ENCODE measurements at places on chromosomes 4 and X.

DNA sequence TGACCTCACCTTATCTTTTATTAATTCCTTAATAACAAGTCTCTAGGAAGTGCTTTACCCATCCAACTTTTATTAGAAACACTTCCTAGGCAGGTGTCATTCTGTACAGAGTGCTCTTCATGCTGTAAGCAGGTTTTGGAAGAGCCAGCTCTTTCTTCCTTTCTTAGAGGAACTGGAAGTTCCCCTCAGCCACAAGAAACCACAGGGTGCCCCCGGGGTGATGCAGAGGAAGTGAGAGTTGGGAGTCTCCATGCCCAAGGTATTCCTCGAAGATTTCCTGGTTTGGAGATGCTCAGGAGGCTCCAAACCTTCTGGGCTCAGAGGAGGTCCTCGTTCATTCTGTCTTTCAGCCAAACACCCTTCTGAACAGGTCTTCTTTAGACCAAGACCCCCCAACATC, 83.8 kb downstream of the EGF start:
- no peak for DNase-seq

DNA sequence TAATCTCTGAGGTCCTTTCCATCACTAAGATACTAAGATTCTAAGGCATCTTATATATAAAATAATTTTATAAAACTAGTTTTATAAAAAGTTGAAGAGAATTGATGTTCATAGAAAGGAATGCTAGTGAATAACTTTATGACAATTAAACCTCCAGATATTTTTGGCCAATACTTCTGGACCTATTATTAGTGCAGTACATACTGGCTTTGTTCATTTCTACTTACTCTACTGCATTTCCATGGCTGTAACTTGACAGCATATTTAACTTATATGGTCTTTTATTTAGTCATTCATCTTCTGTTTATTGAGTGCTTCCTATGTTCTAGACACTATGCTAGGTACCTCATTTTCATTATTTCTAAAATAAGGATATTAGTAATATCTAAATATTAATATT, 6.8 kb upstream of the USP53 start:
- no peak for DNase-seq

DNA sequence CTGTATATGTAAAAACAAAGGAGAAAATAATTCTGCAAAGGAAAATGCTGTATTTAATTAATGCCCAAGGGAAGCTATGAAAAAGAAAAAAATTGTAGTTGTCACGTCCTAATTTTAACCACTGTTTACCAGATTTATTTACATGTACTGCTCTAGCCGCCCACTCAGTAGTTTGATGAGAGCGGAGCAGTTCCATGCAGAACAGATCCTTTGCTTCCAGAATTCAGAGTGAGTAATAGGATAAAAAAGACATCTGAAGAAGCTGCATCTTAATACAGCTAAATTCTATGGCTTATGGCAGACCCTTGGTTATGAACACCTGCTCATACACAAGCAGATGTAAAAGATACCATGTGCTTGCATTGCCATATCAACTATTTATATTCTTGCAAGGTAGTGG, 287.0 kb downstream of the GASK1B start:
- no peak for DNase-seq

GRCh38 chr4:8280158-8280875, 10.8 kb downstream of the HTRA3 start:
- DNase-seq = no peak

DNA sequence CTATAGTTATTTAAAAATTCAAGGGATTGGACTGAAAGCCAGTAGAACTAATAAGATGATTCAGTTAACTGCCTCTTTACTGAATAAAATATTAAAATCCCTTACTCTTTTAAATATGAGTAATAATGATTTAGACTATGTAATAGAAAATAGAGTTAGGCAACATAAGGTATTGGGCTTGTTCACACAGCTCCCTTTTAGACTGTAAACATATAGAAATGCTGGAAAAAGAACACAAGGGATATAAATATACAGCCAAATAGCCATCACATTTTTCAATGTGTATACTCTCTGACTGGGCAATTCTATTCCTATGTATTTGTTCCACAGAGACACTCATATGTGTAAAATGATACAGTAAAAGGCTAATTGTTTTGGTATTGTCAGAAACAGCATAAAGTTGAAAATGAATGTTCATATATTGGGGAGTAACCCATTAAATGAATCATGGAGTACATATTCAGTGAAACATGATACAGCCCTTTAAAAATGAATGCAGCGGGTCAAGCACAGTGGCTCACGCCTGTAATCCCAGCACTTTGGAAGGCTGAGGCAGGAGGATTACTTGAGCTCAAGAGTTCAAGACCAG, 129.8 kb downstream of the TBC1D19 start:
- DNase-seq = no peak

DNA sequence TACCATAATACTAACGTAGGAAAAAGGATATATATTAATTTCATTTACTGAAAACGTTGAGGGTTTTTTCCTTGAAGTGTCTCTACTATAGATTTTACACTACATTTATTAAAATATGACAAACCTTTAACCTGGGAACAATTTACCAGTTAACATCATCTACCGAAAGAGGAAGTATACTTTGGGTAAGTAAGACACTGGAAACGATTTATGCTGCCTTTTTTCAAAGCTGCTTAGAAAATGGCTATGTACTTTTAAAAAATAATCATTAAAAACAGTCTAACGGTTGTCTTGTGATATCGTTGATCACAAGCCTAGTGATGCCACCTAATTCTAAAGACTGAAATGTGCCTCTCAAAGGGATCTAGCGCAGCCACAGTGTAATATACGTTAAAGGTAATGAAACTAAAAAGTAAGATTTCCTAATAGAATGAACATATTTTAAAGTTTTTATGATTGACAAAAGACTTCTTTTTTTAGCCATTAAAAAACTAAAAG, 50.4 kb downstream of the STX18 start:
- no peak for DNase-seq

- no peak for DNase-seq
Measured at GRCh38 chr4:186472948-186473347, 82.4 kb downstream of the MTNR1A start.

DNA sequence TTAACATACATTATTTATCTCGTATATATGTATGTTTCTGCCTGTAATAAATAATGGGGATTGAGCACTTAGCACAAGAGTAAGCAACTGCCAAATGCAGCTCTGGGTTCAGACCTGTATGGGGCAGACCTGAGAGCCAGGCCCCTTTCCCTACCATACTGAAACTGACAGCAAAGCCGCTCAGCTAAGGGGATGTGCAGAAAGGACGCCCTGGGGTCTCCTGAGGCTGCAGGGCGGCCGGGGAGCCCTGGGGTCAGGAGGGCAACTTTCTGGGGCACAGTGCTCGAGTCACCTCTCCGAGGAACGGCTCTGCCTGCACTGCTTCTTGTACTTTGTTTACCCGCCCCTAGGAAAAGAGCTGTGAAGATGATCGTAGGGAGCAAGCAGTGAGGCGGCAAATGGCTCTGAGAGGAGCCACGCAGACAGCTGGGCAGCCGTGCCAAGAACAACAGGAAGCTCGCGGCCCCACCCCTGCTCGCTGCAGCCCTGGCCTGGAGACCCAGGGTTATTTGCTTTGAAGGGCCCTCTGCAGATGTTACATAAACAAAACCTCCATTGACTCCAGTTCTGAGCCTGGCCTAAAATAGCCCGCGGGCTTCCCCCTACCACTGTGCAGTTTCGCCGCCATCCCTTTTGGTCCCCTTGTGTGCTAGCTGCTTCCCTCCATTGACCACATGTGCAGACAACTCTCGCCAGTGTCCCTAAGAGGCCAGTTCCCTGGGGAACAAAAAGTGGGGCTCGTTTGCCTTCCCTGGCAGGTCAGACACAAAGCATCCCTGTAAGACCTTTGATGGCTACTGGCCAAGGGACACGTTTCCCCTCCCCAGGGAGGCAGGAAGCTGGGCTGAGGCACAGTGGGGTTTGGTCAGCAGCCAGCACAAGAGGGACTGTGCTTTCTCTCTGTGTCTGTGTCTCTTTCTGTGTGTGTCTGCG, 111.3 kb upstream of the LNX1 start:
- no peak for DNase-seq

DNA sequence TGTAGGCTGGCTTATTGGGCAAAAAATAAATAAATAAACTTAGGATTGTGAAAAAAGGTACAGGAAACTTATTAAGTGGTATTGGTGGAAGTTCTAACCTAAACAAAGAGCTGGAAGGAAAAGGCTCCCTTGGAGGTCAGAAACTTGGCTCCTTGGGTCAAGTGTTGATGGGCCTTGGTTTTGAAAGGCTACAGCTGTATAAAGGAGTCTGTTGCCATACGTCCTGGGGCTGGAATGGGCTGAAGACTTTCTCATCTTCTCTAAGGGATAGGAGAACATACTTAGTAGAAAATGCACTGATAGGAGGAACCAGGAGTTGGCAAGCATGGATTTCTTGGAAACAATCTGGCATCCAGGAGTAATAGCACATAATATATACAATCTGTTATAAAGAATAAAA, 56.6 kb downstream of the PDLIM5 start:
- no peak for DNase-seq

- DNase-seq = no peak
Measured at GRCh38 chr4:186798951-186799659, 75.4 kb upstream of the FAT1 start.

GRCh38 chr4:73668782-73669201, 48.6 kb upstream of the RASSF6 start:
- DNase-seq = no peak

- no peak for DNase-seq
Measured at GRCh38 chr4:109067508-109068235, 234.8 kb downstream of the COL25A1 start.

DNA sequence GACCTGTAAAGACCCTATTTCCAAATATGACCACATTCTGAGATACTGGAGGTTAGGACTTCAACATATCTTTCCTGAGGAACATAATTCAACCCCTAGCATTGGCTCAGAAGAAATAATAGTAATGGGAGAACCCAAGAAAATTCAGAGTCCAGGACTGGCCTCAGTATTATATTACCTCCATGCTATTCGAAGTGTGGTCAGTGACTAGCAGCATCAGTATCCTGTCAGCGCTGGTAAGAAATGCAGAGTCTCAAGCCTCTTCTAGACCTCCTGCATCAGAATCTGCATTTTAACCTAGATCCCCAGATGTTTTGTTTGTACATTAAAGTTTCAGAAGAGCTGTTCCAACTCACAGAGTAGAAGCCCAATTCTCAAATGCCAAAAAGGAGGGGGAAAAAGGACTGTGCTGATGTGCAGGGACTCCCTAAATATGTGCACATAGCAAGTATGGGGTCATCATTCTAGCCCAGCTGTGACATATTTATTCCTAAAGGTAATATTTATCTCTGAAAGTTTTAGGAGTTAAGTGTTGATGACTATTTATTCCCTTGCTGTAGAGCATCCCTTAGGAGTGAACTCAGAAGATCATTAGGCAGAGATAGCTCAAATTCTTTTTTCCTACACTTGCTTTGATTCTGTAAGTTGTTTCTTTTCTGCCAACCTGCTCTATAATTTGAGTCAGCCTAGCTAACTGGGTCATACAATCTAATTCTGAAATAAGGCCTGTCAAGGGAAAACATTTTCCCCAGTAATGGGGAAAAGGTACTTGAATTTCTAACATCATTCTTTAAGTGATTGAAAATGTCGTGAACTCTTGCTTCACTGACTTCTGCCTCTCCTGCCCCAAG, 361.9 kb downstream of the ARHGAP24 start:
- no peak for DNase-seq

- DNase-seq = no peak
Measured at GRCh38 chrX:50920132-50920531, 9.6 kb downstream of the BMP15 start.

GRCh38 chrX:122439831-122440230, 744.2 kb upstream of the GRIA3 start:
- no peak for DNase-seq

DNA sequence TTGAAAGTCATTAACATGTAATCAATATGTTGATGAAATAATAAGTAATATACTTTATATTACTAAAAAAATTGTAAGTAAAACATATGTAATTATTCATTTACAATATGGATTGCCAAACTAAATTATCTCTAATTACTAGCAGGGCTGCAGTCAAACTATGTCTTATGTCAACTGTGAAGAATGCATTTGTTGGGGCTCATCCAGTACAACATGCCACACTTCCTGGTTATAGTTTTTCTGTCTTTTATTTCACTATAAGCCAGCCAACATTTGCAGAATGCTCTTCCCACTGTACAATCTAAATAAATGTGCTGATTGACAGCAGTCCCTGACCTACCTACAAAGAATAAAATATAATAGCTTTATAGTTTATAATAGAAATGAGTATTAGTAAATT, 975.4 kb upstream of the NDST4 start:
- DNase-seq = no peak

GRCh38 chrX:50000937-50001542, 78.6 kb downstream of the CLCN5 start:
- DNase-seq = no peak

- no peak for DNase-seq
Measured at GRCh38 chrX:36867143-36867542, 141.0 kb upstream of the FAM47C start.

GRCh38 chrX:28278251-28278650, 297.0 kb upstream of the DCAF8L1 start:
- DNase-seq = no peak

DNA sequence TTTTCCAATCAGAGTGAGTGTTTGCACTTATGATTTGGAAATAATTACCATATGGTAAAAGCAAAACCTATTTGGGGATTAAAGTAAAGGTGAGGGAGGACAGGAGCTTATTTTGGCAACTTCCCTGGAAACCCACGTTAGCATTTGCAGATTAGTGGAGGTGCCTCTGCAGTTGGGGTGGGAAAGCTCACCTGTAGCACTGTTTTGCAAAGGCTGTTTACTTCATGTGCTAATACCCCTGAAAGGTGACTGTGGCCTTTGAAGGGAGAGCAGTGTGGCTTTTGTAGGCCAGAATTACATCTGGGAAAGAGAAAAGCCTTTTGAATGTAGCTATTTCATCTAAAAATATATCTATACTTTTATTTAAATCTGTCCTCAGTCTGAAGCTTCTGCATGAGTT, 9.4 kb downstream of the SUPT20HL1 start:
- no peak for DNase-seq

All from stimulated activated effector memory CD8-positive, alpha-beta T cell treated with anti-CD3 and anti-CD28 coated beads, Interleukin-12 subunit alpha, Interleukin-12 subunit beta, amount 100 ng/mL, for 72 hours (primary cell).